Left lobe of liver (tissue), 2 donors: ENCODE measurements at places on chromosomes 4 and X. TPM values are rescaled to one million over a fixed set of nuclear protein-coding genes. Genes with fewer than 3 reads are reported as not detected.

DNA sequence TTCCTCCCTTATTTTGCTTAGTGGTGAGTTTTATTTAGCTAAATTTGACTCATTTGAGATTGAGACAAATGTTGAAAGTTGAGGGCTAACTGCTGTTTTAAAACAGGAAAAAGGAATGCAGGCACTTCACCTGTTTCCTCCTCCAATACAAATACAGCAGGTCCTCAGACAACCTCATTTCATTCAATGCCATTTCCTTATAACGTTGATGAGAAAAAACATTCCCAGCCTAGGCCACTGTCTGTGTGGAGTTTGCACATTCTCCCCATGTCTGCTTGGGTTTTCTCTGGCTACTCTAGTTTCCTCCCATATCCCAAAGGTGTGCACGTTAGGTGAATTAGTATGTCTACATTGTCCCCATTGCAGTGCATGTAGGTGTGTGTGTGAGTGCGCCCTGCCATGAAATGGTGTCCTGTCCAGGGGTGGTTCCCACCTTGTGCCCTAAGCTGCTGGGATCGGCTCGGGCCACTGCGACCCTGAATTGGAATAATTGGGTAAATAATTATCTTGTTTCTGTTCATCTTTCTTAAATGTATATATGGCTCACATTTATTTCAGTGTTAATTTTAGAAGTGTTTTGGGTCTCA is 21.9 kb downstream of the SMAD1 start:
- no peak for DNase-seq

Gene CSAG1
- total RNA-seq = not detected

DNA sequence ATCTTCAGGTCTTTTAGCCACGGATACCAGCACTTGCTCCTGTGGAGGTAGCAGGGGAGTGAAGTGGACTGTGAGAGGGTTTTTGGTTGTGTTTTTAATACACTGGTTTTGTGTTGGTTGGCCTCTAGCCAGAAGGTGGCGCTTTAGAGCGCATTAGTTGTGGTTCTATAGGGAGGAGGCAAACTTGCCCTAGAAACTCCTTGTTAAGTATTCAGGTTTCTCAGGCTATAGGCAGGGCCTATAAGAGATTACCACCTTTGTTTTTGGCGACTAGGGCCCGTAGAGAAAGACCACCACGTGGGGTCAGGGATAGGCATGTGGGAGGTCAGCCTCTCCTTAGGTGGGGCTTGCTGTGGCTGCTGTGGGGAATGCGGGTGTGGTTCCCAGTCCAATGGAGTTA is 221.6 kb upstream of the SPANXN4 start:
- no peak for DNase-seq

- DNase-seq = no peak
Measured at GRCh38 chr4:126937846-126938422, 694.8 kb upstream of the INTU start.

DNA sequence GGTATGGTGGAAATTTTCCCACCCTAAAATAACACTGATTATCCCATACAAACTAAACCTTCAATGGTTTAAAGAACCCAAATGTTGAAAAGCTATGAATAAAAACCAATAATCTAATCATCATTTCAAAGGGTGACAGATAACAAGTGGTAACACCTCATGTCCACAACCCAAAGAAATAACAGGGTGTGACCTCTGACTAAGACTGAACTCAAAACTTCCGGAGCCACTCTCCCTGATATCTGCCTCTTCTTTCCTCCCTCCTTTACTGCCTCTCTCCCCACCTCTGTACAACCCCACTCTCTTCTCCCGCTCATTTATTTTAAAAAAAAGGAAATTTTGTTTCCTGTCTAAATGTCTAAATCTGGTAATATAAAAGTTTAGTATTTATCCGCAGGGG is 11.5 kb downstream of the FBXW7 start:
- no peak for DNase-seq

- no peak for DNase-seq
Measured at GRCh38 chr4:173360587-173361221, 10.1 kb upstream of the SAP30 start.

DNA sequence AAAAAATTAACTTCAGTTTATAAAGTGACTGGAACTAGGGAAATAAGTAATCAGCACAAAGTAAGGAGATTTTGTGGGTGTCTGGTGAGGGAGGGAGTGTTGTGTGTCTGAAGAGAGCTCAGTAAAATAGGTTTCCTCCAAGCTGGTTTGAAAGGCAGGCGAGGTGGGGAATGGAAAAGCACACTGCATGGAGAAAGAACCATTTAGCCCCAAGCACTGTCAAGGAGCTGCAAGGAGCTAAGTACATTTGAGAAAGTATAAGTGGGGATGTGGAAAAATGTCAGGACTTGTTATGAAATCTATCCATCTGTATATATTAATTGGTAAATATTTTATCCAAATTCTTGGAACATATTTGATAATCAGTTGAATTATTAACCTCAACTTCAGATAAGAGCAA is 956 bp downstream of the C4orf51 start:
- no peak for DNase-seq

Gene ENPP6
- 0.05 TPM for total RNA-seq

- no peak for DNase-seq
Measured at GRCh38 chr4:74109870-74110605, 11.0 kb upstream of the CXCL2 start.

Gene MAGEA6
- 0.25 TPM for total RNA-seq

GRCh38 chrX:51743179-51743957 is at the start of gene GSPT2:
Gene GSPT2, plus strand, starts transcription at chrX:51743442. Its CDS starts 185 bp downstream, at chrX:51743627.
- DNase-seq = peak; percentile 71

Gene RASGEF1B
- total RNA-seq = 23.6 TPM

GRCh38 chrX:22116605-22117546 is 84.8 kb downstream of the PHEX start:
- DNase-seq = no peak

GRCh38 chrX:51955200-51955599 is 61.8 kb downstream of the MAGED1 start:
- DNase-seq = no peak

DNA sequence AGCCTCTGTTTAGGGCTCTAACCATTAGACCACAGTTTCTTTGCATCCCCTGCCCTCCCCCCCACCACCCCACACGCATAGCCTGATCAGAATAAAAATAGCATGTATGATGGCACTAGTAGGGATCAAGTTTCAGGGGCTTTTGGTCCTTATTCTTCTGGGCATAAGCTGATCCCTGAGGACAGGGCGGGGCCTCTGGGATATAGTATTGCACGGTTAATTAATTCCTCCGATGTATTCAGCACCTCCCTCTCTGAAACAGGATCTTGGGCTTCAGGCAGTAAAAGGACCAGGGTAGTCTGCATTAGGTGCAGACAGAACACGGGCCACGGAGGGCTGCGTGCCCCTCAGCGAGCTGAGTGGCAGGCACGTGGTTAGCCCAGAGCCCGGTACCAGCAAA is 57.1 kb downstream of the ELF4 start:
- no peak for DNase-seq

Gene IL2
- 1.2 TPM for total RNA-seq

DNA sequence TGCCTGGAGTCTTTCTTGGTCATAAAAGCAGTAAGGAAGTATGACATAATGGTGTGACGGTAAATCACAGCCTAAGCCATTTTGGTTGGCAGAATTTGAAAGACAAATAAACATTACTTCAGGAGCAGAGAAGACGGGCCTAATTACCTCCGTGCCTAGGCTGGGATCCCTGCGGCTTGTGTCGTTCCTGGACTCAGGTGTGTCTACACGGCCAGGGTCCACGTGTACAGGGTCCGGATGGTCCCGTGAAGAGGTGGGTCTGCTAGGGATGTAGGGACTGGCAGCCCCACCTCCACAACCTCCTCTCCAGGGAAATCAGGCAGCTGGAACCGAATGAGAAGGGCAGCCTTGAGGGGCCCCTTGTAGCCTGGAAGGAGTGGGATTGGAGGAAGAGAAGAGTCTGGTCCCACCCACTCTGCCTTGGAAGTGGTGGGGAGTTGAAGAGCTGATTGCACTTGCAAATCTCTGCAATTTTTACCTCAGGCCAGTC is 55.4 kb upstream of the PLAC1 start:
- no peak for DNase-seq

- no peak for DNase-seq
Measured at GRCh38 chrX:40437348-40437747, 143.4 kb upstream of the ATP6AP2 start.

Gene EMCN
- total RNA-seq = 1.8 TPM
